NCI-H1436 (cell line): ENCODE measurements at places on chromosomes 13 and 19.

GRCh38 chr19:13961826-13962698, 9.8 kb downstream of the DCAF15 start:
- no peak for DNase-seq

DNA sequence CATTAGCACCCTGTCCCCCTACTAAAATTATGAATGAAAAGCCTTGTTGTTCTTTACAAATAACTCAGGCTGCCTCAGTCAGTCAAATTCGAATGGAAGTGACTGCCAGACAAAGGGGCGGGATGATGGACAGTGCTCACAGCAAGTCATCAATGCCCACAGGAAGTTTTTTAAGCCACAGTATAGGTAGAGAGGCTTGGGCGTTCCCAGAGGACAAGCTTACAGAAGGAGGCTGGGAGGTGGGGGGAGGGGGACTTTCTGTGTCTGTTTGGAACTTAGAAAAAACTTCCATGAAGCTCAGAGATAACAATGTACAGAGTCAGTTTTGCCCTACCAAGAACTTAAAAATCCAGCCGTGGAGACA, 18.5 kb upstream of the SPRY2 start:
- DNase-seq, result no peak

GRCh38 chr19:13055213-13056051, 47.2 kb downstream of the LYL1 start:
- no peak for DNase-seq

DNA sequence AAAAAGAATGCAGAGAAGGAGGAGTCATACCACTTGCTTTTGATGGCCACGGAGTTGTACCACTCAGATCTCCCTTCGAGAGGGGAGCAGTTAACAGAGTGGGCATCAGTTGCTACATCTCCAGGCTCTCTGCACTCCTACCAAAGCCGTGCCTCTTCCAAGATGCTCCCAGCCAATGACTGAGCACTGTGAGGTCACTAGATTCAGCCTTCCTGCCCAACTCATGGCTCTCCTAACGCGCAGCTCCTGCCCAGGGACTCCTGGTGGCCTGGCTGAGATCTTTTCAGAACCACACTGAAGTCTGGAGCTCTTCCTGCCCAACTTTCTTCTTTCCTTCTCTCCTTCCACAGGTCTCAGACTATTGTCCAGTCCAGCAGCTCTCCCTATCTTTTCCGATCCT, 66.7 kb downstream of the LHFPL6 start:
- DNase-seq, result no peak

GRCh38 chr19:33879818-33880575, 83.3 kb downstream of the KCTD15 start:
- DNase-seq, result no peak

GRCh38 chr19:7789447-7789846, 26.4 kb downstream of the CLEC4M start:
- no peak for DNase-seq

DNA sequence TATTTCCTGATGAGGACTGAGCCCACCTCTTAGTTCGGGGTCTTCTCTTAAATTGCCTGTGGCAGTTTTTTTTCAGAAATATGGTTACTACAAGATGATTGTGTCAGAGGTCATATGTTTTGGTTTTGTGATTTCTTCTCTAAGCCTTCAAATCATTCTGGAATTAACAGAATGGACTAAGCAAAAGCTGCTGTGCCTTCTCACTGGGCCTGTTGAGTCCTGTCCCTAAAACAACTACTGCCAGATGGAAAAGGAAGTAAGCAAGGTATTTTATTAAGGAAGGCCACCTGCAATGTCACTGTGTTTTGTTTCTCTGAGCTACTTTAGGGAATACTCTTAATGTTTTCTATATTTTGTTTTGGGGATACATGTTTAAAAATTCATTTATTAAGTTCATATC, 470.8 kb downstream of the PCDH20 start:
- DNase-seq, result no peak

DNA sequence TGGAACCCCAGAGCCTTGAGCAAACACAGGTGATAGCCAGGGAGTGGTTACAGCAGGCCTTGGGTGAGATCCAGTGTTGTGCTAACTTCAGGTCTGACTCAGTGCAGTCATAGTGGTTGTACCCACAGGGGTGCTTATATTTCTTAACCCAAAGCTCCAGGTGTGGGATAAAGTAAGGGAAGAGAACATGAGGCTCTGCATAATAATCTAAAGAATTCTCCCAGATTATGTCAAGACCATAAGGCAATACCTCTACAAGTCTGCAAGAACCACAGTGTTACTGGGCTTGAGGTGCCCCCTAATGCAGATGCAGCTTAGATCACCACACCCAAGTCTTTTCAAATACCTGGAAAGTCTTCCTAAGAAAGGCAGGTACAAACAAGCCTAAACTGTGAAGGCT, 485.4 kb downstream of the RFC3 start:
- no peak for DNase-seq

- DNase-seq, result no peak
These were observed 655 bp downstream of the DENND1C start for GRCh38 chr19:6480848-6481415.

GRCh38 chr13:75512253-75512652, 25.4 kb downstream of the COMMD6 start:
- DNase-seq, result no peak

- DNase-seq, result no peak
These were observed 22.1 kb downstream of the MYO9B start for GRCh38 chr19:17097593-17098126.

DNA sequence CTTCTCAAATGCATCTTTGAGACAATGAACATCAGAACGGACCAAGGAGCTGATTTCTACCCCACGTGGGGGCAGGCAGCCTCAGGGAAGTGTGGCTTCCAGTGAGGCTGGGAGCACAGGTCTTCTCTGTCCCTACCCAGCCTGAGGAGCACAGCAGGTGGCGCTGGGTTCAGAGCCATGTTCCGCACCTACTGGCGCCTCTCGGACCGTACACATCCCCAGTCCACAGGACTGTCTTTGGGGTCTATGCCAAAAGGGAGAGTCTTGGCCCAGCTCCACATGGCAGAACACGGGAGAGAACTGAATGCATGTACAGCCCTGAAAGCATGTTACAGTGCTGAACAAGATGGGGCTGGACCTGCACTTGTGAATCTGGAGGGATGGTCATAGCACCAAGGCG, 22.6 kb downstream of the SUGP1 start:
- DNase-seq, result no peak

DNA sequence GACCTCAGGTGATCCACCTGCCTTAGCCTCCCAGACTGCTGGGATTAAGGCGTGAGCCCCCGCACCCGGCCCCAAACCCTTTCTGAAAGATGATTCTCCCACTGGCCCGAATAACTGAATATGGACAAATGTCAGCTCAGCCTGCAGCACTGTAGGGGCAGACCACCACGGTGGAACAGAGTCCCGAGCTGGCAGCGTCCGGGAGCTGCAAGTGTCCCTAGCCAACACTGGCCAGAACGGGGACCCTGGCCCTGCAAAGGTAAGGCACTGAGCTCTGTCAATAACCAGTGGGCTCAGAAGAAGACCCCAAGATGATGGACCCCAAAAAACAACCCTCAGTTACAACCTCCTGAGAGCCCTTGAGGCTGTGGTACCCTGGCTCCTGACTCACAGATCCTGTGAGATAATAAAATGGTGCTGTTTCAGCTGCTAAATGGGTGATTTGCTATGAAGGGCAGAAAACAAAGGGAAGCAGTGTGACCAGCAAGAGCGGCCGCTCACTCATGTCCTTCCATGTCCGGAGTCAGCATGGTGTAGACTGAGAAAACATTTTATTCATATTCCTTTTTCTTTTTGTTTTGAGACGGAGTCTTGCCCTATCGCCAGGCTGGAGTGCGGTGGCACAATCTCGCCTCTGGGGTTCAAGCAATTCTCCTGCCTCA, 1.6 kb downstream of the LSM7 start:
- no peak for DNase-seq

DNA sequence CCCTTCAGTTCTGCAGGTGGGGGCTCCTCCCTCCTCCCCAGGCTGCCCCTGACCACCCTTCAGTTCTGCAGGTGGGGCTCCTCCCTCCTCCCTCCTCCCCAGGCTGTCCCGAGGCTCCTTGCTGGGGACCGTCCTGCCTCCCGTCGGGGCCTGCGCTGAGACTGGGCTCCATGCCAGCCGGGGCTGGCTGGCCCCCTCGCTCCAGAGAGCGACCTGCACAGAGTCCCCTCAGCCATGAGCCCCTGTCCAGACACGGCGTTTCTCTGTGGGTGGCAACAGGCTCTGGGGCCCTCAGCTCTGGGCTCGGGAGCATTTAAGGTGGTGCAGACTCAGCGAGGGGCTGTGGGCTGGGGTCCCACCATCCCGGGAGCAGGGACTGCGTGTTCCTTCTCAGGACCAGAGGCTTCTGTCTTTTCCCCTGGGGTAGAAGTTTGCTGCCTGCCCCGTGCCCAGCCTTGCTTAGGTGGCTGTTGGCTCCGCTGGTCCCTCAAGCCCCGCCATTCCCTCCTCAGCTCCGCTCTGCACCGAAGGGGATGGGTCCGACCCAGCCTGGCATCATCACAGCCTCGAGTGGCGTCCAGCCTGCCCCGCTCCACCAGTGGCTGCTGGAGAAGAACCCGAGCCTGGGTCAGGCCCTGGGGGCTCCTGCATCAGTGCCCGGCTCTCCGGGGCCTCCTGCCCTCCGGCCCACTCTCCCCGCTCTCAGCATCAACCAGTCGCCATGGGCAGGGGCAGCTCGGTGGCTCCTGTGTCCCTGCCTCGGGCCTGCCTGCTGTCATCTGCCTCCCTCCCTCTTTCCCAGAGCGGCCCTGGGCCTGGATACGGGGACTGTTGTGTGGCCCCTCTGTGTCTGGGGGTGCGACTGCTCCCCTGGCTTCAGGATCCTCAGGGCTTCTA, 27.6 kb downstream of the CSNK1G2 start:
- no peak for DNase-seq

DNA sequence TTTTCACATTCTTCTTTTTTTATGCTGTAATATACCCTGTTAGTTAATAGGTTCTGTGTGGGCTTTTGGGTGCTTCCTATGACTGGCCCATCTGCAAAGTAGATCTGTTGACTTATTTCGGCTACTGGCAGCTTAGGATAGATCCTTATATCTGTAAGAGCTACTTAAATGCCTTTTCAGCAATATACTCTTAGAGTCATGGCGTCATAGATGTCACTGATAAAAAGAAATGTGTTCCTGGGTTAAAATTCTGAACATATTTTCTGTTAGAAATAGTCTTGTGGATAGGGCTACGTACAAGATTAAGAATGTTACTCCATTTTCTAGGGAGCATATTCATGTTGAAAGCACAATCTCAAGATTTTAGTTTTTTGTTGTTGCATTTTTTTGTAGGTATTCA, 4.7 kb downstream of the AKAP11 start:
- no peak for DNase-seq

DNA sequence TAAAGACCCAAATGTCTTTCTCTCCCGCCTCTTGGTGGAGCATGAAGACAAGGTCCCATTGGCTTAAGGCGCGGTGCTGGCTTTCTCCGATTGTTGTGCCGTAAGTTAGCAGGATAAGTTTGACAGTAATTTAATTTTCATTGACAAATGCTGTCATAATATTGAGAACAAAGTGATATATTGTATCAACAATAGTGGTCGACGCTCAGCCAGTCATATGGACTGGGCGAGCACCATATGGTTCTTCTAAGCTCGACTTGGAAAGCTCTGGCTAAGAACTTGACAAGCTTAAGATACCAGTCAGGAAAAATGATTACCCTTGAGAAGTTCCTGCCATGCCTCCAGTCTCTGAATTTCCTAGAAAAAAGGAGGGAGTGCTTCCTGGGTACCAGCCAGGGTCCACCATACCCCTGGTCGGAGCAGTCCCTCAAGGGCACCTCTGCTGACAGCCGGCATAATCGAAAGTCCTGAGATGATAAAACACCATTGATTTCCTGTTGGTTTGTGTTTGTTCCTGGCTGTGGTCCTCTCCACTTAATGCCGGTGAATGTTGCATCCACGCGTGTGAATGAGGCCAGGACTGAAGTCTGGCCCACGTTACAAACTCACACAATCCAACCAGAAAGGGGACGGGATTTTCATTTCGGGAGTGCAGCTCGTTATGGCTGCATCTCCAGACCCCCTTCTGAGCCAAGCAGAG, 262.1 kb downstream of the ZNF536 start:
- DNase-seq, result no peak

DNA sequence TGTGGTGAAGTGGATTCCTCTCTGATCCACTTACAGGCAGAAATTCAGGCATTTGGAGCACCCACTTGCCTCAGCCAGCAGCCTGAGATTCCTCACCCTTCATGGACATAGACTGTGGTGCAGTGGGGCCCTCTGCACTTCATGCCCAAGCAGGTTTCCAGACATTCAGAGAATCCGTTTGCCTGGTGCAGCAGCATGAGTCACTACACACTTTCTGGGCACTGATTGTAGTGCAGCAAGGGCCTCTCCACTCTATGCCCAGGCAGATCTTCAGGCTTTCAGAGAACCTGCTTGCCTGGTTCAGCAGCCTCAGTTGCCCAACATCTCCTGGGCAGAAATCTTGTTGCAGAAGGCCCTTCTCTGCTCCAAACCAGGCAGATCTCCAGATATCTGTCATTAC, 920.9 kb downstream of the SLITRK5 start:
- no peak for DNase-seq
